Thyroid gland (tissue), 4 donors: ENCODE measurements at places on chromosomes 2 and 18. TPM values are rescaled to one million over a fixed set of nuclear protein-coding genes. Genes with fewer than 3 reads are reported as not detected.
A peak's percentile ranks its signal among the peaks of the same experiment; 100 is the strongest.

The SAG gene
- total RNA-seq = 0.21 TPM

The CCDC141 gene
- total RNA-seq = 8.1 TPM

The RFX8 gene
- total RNA-seq = not detected

The RBM44 gene
- 1.2 TPM for total RNA-seq

The RGPD4 gene
- total RNA-seq = not detected

The MARCHF4 gene
- 0.15 TPM for total RNA-seq

The POTEJ gene
- total RNA-seq = not detected

The ABCG5 gene
- total RNA-seq = not detected

GRCh38 chr2:112541315-112542122 is 746 bp upstream of the POLR1B start:
- H3K4me3 ChIP-seq = peak overlapping the region; percentile 71
- peak; percentile 70 for DNase-seq
- no peaks in the 10 kb centered on the region for H3K27me3 ChIP-seq
- no peaks in the 10 kb centered on the region for H3K36me3 ChIP-seq
- H3K27ac ChIP-seq = peak overlapping the region; percentile 63
- H3K4me1 ChIP-seq = peaks cover 12% of the 10 kb centered on the region

- no peaks in the 10 kb centered on the region for H3K36me3 ChIP-seq
- DNase-seq = no peak
- no peak overlapping the region for H3K4me3 ChIP-seq
- H3K27me3 ChIP-seq = no peaks in the 10 kb centered on the region
Observed at GRCh38 chr18:48227206-48227605, 182.0 kb downstream of the ZBTB7C start.

DNA sequence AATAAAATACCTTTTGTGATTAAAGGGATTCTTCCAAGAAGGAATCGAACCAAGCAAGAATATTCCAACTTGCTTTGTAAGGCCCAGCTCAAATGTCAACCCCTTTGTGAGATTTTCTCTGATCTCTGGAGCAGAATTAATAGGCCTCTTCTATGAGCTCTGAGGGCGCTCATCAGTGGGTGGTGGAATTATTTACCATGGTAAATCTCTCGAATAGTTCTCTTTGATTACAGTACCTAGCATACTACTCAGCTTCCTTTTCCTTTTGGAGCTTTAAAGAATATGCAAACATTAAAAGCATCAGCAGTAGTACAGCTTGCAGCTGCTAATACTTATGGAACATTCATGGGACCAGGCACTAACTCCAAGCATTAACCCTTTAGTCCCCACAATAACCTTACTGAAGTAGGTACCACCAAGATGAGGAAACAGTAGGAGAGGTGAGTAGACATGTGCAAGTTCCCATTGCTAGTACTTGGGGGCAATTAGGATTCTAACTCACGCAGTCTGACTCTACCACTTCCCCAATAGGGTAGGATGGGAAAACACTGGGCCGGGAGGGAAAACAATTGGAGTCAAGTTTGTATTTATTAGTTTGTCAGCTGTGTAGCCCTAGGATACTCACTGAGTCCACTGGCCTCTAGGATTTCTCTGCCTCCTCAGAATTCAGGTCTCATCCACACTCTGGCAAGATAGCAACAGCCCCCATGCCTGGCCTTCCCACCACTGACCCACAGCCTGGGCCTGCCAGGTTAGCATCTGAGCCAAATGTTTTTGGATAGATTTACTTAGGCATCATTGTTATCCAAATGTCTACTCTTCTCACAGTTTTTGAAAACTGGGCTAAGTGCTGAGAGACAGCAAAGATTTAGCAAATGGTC is 21.7 kb downstream of the ADD2 start:
- no peak overlapping the region for H3K4me3 ChIP-seq
- no peaks in the 10 kb centered on the region for H3K4me1 ChIP-seq
- no peak for DNase-seq
- H3K27me3 ChIP-seq = no peaks in the 10 kb centered on the region
- no peaks in the 10 kb centered on the region for H3K36me3 ChIP-seq
- H3K27ac ChIP-seq = no peak overlapping the region

DNA sequence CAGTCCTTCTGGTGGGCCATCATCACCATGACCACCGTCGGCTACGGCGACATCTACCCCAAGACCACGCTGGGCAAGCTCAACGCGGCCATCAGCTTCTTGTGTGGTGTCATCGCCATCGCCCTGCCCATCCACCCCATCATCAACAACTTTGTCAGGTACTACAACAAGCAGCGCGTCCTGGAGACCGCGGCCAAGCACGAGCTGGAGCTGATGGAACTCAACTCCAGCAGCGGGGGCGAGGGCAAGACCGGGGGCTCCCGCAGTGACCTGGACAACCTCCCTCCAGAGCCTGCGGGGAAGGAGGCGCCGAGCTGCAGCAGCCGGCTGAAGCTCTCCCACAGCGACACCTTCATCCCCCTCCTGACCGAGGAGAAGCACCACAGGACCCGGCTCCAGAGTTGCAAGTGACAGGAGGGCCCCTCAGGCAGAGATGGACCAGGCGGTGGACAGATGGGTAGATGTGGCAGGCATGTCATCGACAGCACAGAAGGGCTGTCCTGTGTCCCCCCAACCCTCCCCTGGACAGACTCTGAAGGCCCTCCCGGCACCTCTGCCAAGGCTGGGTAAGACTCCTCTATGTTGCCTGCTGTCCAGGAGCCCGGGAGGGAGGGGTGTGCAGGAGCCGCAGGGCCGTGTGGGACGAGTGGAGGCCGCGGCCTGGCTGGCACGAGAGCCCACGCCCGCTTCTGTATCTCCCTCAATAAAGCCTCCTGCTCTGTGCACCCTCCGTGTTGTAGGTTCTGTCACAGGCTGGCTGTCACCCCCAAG is 2.0 kb downstream of the KCNF1 start:
- H3K4me1 ChIP-seq = peaks cover 3% of the 10 kb centered on the region
- H3K36me3 ChIP-seq = no peaks in the 10 kb centered on the region
- no peak for DNase-seq
- no peak overlapping the region for H3K27ac ChIP-seq
- no peak overlapping the region for H3K4me3 ChIP-seq
- no peaks in the 10 kb centered on the region for H3K27me3 ChIP-seq

DNA sequence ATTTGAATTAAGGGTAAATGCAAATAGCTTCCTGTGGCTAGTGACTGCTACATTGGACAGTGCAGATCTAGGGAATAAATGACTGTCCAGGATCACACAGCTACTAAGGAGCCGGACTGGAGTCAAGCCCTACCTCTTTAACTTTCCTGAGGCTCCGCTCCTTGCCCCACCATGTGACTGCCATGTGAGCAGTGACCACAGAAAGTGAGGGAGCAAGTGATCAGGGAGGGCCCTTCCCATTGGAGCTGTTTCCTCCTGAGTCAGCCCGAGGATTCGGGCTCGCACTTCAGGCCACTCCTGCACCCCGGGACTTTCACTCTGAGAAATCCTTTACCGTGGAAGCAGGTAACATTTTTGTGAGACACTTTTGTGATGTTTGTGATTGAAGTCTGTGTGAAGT is 198.0 kb downstream of the ANKRD30B start:
- no peaks in the 10 kb centered on the region for H3K27me3 ChIP-seq
- no peaks in the 10 kb centered on the region for H3K4me1 ChIP-seq
- no peaks in the 10 kb centered on the region for H3K36me3 ChIP-seq
- DNase-seq = no peak
